ENCODE measurements at places on chromosomes 3 and 15.

- DNase-seq = no peak
These were observed 142.8 kb downstream of the NTRK3 start for GRCh38 chr15:88113613-88114308.

DNA sequence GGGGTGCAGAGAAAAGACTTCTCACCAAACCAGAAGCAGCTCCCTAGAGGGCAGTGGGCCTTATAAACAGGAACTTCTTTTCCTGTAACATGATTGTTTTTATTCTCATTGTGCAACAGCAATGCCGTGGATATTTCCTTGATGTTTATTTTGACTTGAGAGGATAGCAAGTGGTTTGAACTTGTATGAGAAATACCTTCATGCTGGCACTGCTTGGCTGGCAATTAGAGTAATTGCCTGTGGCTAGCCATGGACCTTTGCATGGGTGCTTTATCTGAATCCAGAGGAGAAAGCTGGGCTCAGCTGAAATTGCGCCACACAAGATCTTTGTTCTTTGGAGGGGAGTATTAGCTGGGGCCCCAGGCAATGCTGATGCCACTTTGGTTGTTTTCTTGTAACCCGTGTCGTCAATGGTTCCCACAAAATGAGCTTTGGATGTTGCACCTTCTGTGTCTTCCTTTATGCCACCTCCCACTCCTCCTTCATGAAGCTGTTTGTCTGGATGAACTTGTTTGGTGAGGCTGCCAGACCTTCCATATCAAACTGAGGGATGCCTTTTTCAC, 37.9 kb downstream of the CMTM8 start:
- no peak for DNase-seq

- no peak for DNase-seq
These were observed 22.8 kb downstream of the KLHL25 start for GRCh38 chr15:85771781-85772445.

DNA sequence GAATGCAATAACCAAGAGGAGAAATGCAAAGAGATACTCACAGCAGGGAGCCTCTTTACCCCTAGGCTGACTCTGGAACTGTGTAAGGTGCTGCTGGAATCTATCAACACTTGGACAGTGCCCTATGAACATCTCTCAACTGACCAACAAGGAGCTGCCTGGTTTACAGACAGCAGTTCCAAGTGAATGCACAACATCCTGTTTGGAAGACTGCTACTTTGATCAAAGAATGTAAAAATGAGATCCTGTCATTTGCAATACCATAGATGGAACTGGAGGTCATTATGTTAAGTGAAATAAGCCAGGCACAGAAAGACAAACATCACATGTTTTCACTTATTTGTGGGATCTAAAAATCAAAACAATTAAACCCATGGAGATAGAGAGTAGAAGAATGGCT, 136.3 kb downstream of the IMPG2 start:
- DNase-seq = no peak

DNA sequence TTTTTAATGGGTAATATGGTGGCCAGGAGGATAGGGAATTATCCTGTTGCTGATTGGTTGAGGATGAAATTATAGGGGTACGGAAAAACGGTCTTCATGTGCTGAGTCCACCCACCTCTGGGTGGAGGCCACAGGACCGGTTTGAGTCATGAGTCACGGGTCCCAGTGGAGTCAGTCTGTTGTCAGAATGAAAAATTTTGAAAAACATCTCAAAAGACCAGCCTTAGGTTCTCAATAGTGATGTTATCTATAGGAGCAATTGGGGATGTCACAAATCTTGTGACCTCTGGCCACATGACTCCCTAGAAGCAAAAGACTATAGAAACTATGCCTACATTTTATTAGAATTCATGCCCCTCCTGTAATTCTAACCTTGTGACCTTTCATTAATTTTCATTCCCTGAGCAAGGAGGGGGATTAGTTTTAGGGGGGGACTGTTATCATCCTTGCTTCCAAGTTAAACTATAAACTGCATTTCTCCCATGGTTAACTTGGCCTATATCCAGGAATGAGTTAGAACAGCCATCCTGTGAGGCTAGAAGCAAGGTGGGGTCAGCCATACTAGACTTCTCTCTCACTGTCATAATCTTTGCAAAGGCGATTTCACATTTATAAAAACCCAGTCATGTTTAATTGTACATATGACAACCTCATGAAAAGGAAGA, 101.2 kb downstream of the TCF12 start:
- DNase-seq = no peak

DNA sequence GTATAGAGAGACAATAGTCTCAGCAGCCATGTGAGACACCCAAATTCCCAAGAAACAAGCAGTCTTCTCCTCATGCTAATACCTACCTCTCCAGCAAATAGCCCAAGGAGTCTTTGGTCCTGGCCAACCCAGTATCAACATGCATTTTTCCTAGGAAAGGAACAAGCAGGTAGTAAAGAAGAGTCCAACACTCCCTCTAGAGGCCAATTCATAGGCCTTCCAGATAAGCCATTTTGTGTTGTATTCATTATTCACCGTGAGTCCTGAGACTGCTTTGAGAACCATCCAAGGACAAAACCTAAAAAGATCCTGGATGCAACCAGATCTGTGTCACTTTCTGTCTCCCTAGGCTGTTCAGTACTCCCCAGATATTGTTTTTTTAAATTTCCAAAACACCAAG, 63.6 kb upstream of the SNTN start:
- no peak for DNase-seq

DNA sequence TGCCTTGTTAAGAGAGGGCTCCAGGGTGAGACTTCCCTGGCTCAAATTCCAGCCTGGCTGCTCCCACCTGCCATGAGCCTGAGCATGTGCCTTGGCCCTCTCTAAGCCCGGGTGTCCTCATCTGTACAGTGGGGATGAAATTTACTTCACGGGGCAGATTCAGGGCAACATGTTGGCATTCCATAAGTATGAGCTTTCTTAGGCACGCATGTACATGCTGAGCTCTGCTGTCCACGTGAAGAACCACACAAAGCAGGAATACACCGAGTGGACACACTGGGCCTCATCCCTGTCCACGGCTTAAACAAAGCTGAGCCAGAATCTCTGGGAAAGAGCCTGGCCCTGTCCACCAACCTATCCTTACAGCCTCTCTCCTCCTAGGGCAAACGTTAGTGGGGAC, 167.4 kb downstream of the OSBPL10 start:
- no peak for DNase-seq

GRCh38 chr3:2301361-2301760, 202.7 kb downstream of the CNTN4 start:
- no peak for DNase-seq

GRCh38 chr3:107870943-107871638, 219.7 kb downstream of the CD47 start:
- no peak for DNase-seq

- DNase-seq = no peak
These were observed 645.9 kb upstream of the KCNMB2 start for GRCh38 chr3:177890359-177890683.

GRCh38 chr15:67821784-67822440, 3.4 kb upstream of the SKOR1 start:
- DNase-seq = no peak

DNA sequence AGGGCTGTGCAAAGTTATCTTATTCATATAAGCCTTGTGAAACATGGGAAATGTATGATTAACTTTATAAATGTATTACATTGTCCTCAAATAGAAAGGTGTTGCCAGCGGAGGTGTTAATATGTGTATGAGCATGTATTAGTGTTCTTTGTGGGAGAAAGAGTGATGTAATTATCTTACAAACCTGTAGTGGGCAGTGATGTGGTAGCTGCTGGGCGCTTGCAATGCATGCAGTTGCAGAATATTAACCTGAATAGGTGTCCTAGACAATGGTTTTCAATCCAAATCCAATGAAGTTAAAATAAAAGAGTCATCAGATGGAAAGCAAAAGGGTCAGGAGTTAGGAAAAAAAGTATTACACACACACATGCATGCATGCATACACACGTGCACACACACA, 881.3 kb upstream of the CADM2 start:
- no peak for DNase-seq

GRCh38 chr15:71225851-71226250, 110.6 kb downstream of the THSD4 start:
- DNase-seq = no peak

GRCh38 chr15:25061808-25062550, 107.2 kb downstream of the SNRPN start:
- no peak for DNase-seq

GRCh38 chr15:50190166-50190570, 8.2 kb downstream of the SLC27A2 start:
- DNase-seq = no peak

DNA sequence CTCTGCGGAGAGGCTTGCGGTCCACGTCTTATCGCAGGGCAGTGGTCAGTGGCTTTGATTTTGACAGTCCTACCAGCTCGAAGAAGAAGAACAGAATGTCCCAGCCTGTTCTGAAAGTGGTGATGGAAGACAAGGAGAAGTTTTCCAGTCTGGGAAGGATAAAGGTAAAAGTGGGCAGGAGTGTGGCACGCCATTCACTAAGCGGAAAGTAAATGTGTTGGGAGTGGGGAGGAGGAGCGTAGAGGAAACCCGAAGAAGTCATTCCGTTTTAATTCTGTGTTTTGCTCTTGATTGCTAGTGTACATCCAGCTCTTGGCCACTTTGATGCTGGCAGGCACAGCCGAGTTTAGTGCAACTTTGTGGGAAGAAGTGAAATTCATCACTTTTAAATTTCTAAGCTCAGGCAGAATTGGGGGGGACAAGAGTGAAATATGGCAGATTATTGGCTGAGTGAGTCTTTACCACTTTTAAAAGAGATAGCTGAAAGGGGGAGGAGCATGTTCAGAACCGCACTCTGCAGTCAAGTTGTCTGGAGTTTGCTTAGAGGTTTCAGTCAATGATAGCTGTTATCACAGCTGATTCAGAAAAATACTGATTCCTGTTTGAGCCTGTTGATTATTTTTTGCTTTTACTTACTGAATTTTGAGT, 1.8 kb downstream of the ARHGEF26 start:
- DNase-seq = no peak

DNA sequence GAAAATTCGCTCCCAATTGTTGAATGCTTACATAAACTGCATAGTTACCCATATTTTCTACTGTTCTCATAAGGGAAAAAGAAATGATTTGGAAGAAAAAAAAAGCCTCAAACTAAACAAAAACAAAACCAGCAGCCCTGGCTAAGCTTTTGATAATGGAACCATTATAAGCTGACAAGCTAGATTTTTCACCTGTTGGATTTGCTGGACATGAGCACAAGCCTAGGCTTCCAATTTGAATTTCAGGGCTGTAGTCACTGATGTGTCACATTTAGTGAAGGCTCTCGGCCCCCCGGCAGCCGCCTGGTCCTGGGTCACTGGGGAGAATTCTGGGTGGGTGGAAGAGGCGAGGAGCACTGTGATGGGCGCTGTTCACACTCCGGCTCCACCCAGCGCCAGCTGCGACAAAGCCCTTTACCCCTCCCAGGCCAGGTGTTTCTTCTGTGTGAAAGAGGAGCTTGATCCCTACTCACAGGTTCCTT, 4.6 kb downstream of the FBXL22 start:
- no peak for DNase-seq

DNA sequence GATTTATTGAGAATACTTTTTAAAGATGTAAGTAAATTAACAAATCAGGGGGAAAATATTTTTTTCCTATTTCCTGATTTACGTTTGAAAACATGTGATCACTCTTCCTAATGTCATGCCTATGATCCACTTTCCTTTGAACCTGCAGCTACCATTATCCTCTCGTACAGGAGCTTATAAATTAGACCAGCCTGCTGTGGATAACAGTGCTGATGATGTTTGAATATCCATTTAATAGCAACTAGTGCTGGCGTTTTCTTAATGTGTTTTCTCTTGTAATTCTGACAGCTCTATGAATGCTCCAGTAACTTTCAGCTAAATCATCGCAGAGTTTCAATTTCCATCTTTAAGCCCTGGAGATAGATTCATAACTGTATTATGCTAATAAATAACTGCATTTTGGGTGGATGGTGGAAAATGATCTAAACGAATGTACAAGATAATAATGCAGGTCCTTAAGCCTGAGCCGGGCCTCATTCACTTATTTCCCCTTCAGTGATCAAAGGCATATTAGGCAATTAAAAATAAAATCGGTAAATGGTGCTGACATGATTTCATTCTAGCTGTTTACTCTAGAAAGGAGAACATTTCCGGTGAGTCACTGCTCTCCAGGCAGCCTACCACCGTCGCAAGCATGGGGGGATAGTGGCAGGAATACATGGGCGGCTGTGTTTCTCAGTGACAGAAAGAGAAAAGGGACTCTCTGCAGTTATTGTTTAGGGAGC, 58.5 kb upstream of the SLC24A5 start:
- no peak for DNase-seq

DNA sequence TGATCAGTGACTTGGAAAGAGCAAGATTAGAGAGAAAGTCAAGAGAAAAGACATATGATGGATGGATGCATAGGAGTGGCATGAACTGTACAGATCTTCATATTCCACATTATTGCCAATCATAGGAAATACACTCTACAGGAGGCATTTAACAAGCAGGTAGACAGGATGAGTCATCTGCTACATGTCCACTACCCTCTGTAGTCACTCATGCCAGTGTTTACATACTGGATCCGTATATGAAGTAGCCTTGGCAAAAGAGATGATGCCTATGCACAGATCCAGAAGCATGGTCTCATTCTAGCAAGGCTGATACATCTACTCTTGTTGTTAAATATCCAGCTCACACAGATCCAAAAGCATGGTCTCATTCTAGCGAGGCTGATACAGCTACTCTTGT, 632.1 kb downstream of the ROBO2 start:
- DNase-seq = no peak

DNA sequence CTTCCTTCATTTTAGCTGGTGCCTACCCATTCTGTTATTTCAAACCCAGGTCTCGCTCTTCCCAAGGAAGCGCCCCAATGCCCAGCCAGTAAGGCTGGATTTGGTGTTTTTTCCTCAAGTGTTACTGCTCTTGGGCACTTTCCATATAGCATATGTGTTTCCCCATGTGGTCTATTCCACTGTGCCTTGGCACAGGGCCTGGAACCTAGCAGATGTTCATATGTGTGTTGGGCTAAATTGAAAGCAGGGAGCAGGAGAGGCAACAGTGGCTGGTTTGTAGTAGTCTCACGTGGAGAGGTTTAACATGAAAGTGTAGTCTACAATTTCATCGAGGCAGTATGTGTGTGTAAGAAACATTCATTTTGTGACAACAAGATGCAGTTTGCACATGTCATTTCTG, 48.2 kb upstream of the TEX264 start:
- DNase-seq = no peak

DNA sequence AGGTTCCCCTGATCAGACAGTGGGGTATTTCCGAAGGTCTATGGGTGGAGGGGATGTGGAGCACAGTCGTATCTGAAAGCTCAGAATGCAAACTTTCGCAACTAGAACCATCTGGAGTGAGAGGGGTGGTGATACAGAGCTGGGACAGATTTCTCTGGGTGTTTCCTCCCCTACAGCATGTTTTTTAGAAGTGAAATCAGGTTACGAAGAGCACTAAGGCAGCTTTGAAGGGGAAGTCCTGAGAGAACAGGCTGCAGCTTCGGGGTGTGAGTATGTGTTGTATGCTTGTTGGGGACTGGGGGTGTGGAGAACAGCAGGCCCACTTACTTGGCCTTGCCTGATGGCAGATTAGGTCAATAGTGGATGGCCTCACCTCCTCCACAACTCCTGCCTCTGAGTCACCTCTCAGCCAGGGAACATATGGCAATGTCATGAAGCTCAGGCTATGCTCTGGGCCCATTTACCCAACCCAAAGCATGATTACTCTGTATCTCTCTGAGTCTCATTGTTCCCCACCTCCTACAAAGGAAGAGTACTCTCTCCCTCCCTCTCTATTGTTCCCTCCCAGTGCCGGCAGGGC, 107.2 kb upstream of the RASGRP1 start:
- no peak for DNase-seq

Measured in AG04449 (cell line).